ENCODE measurements at places on chromosomes 3 and 15.

DNA sequence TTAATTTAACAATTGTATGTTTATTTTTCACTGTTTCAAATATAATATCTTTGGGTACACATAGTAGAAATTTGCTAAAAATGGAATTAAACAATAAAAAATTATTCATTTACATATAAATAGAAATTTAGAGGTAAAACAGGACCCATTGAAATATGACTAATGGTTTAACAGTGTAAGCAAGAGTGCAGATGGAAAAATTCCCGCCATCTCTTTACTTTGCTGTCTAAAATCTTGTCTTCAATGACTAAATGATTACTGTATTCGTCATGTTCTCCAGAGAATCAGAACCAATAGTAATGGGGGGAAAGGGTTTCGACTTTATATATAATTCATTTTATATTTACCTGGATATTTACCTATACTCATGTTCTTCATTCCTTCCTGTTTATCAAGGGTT is 163.1 kb downstream of the IL1RAP start:
- DNase-seq: no peak

- no peak for DNase-seq
Measured at GRCh38 chr3:30692498-30693130, 86.2 kb downstream of the TGFBR2 start.

DNA sequence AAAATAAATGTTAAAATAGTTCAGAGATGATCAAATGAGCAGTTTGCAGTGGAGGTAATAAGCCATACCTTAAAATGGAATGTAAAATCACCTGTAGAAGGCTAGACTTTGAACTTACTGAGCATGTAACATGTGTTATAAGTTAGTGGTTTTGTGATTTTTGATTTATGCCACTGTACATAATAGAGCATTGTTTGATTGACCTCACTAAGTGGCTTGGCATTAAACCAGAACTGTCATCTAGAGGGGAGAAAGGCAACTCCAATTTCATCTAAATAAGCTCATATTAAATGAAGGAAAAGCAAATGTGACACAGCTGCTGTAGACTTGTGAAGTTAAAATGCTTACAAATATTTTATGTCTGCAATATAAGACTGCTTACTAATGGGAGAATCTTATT is 387.9 kb downstream of the ZIC1 start:
- DNase-seq: no peak

DNA sequence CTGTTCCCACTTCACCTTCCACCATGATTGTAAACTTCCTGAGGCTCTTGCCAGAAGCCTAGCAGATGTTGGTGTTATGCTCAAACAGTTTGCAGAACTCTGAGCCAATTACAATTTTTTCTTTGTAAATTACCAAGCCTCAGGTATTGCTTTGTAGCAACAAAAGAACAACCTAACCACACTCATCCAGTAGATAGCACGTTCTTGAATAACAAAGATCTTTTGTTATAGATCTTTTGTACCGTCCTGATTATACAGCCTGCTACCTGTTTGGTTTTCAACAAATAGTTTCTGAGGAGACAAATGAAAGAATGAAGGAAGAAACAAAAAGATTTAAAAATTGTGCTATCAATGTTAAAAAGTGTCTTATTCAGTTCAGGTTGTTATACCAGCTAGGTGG is 474.7 kb upstream of the ALCAM start:
- DNase-seq: no peak

DNA sequence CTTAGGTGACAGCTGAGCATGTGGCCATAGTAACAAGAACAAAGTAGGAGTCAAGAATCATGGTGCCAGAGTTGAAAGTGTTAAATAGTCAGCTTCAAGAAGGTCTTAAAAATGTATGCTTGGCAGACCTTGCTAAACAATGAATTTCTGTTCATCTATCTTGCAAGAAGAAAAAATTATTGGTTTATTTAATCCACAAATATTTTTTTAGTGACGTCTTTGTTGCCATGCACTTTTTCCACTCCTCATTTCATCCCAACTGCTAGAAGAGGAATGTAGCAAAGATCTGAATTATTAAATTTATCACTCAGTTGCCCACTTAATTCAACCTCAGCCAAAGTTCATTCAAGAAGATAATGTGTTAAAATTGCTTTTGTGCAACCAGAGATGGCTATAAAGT is 3.2 kb upstream of the SLC4A7 start:
- no peak for DNase-seq

- no peak for DNase-seq
Measured at GRCh38 chr15:65765106-65765505, 27.0 kb downstream of the DENND4A start.

DNA sequence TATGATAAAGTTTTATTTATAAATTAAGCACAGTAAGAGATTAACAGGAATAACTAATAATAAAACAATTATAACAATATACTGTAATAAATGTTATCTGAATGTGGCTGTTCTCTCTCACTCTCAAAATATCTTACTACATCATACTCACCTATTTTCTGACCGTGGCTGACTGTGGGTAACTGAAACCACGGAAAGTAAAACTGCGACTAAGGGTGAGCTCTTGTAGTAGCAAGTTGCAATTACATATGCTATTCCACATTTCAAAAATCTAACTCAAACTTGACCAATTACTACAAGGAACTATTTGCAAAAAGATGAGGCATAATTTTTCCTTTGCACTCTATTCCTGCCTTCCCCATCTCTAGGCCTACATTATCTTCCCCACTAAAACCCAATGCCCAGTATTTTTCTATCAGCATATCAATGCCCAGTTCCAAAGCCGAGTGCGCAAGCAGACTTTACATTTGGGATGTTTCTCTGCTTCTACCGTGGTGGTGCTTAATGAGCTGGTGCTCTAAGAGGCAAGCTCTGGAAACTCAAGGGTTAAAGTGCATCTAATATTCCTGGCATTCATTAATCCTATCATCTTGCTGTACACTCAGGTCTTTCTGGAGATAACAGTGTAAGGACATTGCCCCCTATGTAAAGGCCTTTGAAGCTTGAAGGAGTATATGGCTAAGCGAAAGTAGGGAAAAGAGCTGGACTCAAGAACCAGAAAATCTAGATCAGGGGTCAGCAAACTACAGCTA is 6.7 kb downstream of the PCYT1A start:
- no peak for DNase-seq

GRCh38 chr3:186320862-186321568 is 41.0 kb downstream of the DGKG start:
- no peak for DNase-seq

GRCh38 chr3:31817411-31817966 is 163.6 kb downstream of the OSBPL10 start:
- no peak for DNase-seq

DNA sequence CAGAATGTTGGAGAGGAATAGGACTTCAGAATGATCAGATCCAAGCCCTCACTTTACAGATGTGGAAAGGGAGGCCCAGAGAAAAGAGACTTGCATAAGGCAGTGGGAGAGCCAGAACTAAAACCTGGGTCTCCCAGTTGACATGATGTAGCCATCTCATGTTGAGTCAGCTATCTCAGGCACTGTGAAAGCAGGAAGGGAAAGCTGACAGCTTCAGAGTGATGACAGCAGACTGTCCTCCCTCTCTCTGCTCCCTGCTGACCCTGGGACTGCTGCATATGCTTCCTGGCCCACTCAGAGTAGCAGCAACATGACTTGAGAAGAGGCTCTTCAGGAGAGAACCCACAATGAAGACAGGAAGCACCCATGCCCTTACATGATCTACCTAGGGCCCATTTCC is 14.7 kb downstream of the FHIT start:
- no peak for DNase-seq

- DNase-seq: no peak
Measured at GRCh38 chr15:86063356-86064095, 16.1 kb upstream of the AGBL1 start.

DNA sequence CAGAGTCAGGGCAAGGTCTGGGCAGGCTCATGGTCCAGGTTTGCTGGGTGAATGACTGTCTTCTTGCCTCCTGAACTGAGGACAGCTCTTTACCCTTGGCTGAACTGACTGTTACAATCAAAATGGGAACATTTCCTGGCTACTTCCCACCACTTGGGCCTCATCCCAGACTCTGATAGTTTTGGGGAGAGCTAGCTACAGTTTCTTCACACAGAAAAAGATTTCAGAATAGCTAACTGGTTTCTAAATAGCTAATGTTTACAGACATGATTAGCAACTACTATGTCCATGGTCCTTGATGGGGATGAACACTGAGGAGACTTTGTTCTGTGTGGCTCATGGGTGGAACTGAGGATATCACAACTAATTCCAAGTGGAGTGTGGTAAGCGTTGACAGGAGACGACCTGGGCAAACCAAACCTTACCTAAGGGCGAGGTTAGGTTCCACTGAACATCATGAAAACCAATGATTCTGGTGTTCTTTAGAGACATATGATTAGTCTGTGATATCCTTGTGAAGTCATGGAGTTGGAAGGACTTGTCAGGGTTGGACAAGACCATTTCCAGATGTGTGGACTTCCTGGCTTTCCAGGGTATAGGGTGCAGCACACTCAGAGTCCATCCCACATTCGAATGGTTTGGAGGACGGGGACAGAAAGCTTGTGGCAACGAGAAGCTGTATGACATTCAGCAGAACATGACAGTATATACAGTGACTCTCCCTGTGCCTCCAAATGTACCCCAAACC is 7.3 kb downstream of the ALPK3 start:
- DNase-seq: no peak

DNA sequence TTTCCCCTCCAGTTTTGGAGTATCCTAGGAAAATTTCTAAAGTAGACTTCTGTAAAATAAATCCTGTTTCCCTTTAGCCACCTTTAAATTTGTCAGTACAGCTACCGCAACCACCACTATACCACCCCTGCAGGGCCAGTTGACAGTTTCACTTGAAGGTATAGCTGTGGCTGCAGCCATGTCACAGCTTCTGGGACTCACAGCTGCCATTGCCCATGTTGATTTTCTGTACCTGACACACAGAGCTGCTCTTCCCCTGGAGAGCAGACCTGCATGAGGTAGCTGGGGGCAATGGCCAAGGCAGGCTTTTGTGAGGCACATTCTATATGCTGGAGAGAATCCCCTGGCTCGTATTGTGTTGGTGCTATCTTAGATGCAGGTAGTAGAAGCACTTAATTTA is 345.4 kb downstream of the LRTM1 start:
- DNase-seq: no peak

DNA sequence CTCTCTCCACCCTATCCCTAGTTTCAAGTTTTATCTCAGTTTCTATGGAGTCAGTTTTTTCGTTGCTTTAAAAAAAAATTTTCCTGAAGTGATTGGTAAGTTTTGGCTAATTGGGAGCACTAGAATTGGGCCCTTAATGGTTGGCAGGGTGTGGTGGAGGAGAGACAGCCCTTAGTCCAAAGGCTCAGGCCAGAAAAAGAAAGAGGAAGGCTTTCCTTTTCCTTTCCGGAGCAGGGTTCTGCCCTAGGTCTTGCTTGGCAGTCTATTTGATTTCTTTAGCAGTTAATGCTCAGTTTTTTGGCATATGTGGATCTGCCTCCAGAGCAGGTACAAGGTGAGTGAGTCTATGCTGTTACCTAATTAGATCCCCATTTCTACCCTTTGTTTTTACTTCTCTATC is 22.7 kb downstream of the CTNNB1 start:
- DNase-seq: no peak

GRCh38 chr3:191136347-191136746 is 62.7 kb upstream of the OSTN start:
- DNase-seq: no peak

GRCh38 chr3:1191026-1191425 is 98.2 kb downstream of the CNTN6 start:
- no peak for DNase-seq

DNA sequence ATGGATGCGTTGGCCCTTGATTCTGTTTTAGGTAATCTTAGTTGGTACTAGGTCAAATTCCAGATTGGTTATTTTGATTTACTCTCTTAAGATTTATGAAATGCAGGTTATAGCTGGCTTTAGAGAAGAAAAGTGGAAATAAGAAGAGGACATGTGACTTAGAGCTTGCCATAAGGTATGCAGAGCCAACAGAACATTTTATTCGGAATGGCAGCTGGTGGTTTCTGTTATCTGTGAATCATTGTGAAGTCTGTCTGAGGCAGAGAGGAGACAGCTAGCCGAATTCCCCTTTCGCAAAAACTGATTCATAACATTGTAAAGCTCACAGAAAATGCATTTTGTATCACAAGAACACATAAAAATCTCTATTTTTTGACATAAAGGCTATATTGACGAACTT is 82.1 kb downstream of the FILIP1L start:
- DNase-seq: no peak

Measured in stimulated activated CD8-positive, alpha-beta memory T cell treated with anti-CD3 and anti-CD28 coated beads, Interleukin-12 subunit alpha, Interleukin-12 subunit beta, amount 100 ng/mL, for 4 hours (primary cell).